ENCODE measurements at places on chromosomes 1 and 21.
A peak's percentile ranks its signal among the peaks of the same experiment; 100 is the strongest.

DNA sequence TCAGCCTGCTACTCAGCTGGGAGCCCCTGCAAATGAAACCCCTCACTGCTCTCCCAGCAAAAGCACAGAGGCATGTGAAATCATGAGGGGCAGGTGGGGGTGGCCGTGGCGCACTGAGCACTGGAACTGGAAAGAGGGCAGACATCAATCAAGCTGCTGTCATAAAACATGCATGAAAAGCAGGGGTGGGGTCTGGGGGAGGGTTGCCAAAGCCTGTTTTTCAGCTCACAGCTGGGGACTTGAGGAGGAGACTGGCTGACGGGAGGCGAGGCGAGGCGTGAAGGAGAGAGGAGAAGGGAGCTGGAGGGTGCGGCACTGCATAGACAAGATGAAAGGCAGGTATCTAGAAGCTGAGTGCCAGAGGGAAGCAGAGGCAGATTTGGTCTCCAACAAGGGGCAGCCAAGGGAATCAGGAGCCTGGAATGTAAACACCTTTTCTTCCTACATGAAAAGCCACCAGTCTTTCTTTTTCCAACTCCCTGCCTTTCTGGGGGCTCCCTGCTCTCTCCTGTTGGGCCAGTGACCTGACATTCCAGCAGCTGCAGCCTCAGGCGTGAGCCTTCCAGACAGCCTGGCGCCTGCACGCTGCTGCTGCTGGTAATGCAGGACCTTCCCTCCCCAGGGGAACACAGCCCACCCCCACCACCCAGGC lies 87.0 kb downstream of the NMNAT2 start:
- DNase-seq: peak; percentile 66

DNA sequence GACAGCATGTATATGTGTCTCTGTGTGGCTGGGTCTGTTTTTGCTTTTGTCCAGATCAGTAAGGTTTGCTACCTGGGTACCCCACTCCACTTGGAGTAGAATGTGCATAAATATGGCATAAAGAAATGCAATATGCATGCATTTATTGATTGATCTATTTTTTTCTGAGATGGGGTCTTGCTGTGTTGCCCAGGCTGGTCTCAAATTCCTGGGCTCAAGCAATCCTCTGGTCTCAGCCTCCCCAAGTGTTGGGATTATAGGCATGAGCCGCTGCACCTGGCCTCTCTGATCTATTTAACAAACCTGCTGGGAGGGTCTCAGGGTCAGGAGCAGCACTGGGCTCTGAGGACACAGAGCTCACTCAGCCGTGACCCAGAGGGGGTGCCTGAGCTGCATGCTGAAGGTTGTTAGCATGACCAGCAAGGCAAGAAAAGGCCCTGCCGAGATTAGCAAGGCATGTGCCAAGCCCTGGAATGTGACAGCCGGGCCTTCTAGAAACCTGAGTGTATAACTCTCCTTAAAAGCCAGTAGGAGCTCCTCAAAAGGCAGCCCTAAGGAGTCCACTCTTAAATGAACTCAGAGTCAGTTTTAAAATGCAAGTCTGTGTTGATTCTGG lies 22.5 kb downstream of the PCSK9 start:
- DNase-seq: no peak

GRCh38 chr1:217899614-217900013 lies 268.5 kb downstream of the SPATA17 start:
- DNase-seq: no peak

GRCh38 chr1:161840363-161840762 lies 74.2 kb downstream of the ATF6 start:
- no peak for DNase-seq

GRCh38 chr1:229436201-229436600 lies 2.3 kb upstream of the ACTA1 start:
- DNase-seq: no peak

- DNase-seq: no peak
These were observed 158.7 kb downstream of the NCAM2 start for GRCh38 chr21:21156957-21157356.

DNA sequence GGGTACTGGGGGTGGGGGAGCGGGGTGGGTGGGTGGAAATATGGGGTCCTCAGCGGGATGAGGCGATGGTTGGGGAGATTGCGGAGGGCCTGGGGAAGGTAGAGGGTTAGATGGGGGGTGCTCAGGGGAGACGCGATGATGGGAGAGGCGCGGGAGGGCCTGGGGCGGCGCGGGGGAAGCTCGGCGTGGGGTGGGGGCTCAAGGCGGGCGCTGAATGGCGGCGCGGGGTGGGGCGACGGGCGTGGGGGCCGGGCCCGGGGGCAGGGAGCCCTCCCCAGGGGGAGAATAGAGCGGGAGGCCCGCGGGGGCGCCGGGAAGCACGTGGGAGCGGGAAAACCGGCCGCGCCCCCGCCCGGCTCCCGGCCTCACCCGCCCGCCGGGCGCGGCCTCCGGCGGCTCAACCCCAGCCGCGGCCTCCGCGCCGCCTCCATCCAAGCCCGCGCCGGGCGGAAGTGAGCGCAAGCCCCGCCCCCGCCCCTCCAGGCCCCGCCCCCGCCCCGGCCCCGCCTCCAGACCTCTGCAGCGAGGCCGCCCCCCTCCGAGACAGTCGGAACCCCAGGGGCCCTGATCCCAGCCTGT lies at the start of gene FAAP20:
FAAP20 (minus strand) TSS at position 454 of the 579 bp plus-strand sequence; CDS start at position 431, 23 bp downstream.
- DNase-seq: no peak

DNA sequence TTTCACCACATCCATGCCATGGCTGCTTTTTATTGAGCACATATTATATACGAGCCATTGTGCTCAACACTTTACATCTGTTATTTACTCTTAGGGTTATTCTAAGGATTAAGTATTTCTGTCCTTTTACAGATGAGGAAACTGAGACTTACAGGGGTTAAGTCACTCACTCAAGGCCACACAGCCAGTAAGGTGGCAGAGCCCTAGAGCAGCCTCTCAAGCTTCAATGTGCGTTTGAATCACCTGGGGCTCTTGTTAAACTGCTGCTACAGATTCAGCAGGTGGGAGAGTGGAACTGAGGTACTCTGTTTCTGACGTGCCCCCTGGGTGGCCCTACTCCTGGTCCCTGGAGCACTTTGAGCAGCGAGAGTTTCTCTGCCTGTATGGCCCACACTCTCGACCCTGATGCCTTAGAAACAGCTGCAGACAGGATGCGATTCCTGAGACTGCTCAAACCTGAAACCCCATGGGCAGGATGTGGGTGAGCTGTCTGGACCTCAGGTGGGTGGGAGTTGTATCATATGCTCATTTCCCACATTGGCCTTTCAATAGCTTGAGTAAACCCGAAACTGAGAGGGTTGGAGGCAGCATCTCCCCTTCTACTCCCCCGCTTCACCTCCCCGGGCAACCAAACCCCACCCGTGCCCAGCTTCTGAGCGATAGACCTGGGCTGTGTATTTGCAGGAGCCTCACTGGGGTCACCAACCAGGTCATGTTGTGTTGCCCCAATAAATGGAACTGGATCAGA lies 59.3 kb downstream of the MAN1C1 start:
- no peak for DNase-seq

DNA sequence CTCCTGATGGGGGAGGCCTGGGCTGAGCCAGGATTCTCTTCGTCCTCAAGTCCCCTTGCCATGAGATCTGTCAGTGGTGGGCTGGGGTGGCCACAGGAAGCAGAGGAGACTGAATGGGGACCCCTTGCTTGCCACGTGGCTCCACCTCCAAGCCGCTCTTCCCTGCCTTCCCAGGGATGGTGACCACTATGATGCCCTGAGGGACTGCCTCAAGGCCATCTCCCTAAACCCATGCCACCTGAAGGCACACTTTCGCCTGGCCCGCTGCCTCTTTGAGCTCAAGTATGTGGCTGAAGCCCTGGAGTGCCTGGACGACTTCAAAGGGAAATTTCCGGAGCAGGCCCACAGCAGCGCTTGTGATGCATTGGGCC lies 20.9 kb upstream of the TMEM222 start:
- DNase-seq: no peak

DNA sequence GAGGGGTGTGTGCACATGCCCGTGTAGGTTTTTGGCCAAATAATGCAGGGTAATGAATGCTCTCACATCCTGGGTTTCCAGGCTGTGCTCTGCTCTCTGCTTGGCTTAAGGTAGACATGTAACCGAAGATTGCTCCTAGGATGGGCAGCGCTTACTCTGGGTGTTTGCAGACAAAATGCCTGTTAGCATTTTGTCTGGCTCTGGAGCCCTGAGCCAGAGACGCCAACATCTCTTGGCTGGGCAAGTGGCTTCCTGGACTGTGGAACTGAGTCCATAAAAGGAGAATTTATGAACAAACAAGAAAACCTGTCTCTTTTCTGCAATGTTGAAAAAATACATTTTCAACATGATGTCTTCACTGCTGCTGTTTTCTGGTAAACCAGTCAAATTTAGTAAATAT lies 96.0 kb upstream of the TSPAN2 start:
- DNase-seq: no peak

DNA sequence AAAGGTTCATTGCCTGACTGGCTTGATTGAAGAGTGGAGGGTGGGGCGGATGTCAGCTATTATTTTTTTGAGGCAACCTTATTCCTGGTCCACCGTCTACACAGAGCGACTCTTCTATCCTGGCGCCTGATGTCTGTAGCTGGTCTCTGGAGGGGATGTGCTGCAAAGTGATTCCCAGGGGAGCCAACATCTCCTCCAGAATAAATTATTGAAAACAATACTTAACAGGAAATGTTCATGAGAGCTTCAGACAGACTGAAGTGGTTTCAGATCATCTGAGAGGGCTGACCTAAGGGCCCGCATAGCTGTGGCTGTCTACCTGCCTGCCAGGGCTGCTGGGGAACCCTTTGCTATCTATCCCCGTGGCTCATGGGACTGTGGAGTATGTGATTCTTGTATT lies 66.7 kb downstream of the TEX35 start:
- DNase-seq: no peak
